Activated CD8-positive, alpha-beta memory T cell treated with anti-CD3 and anti-CD28 coated beads for 1 hour (primary cell): ENCODE measurements at places on chromosomes 12 and 14.

DNA sequence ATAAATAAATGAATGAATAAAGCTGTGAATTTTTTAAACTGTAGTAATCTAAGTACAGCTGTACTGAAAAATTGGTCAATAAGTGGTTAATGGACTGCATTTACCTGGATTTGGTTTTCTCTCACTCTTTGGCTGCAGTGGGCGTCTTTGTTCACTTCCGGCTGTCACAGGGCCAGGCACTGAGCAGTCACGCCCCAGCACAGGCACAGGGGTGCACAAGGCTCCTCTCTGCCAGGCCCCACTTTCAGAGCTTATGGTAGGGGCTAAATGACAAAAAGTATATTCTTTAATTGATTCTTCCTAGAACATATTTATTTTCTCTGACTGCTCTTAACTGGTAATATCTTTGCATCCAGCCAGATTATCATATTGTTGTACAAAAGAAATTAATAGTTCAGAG lies 70.6 kb upstream of the DYNC1H1 start:
- DNase-seq = no peak

GRCh38 chr14:94382099-94382715 lies 6.2 kb downstream of the SERPINA1 start:
- DNase-seq = no peak

- DNase-seq = no peak
Observed at GRCh38 chr12:23222801-23223200, 597.8 kb downstream of the ETNK1 start.

DNA sequence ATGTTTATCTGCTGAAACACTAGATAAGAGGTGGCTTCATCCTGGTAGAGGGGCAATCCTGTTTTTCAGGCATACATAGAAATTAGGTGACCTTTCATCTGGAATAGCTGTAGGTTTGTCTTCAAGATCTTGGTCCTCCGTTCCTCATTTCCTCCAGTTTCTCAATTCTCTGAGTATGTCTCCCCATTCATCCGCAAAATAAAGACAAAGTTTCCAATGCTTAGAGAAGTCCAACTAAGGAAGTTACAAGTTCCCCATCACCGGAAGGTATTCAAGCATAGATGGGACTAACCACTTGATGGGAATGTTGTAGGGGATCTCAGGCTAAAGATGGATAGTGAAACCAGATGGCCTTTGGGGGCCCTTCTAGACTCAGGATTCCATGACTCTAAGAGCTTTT lies 34.3 kb downstream of the ERG28 start:
- DNase-seq = no peak

GRCh38 chr14:38611928-38612327 lies 356.0 kb upstream of the CLEC14A start:
- DNase-seq = no peak

GRCh38 chr14:97185186-97185585 lies 388.0 kb downstream of the VRK1 start:
- DNase-seq = no peak

GRCh38 chr14:89241934-89242651 lies 174.9 kb downstream of the FOXN3 start:
- DNase-seq = no peak

- DNase-seq = no peak
Observed at GRCh38 chr12:7859552-7859951, 13.2 kb downstream of the SLC2A14 start.

DNA sequence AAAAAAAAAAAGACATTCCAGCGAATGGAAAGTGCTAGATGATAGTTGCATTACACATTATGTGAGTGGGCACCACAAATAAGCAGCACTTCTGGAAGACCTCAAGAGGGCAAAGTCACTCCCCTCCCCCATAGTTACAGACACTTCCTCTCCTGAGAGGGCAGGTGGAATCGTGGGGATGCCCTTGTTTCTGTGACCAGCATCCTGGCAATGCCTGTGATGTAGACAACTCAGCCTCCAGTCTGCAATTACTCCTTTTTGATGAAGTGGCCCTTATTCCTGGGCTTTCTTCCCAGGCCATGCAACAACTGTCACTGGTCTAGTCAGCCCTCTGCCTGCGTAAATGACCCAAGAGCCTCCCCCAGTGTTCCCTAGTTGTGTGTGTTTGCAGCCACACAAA lies 104.8 kb downstream of the VRK1 start:
- no peak for DNase-seq

DNA sequence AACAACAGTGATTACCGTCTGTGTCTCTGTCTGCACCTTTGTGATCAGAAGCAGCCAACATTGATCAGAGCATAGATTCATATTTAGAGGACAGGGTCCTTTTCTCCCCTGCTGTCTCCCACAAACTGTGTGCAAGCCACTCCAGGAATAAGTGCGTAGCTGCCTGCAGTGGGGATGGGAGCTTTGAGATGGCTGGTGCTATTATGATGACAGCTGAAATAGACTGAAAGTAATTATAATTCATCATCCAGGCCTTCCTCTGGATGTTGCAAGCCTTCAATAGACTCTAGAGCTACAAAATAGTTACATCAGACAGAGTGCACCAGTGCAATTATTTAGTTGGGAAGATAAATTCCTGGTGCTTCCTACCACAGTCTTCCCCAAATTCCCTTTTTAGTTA lies 68.1 kb downstream of the BORCS5 start:
- DNase-seq = no peak

GRCh38 chr12:67052981-67053380 lies 216.2 kb upstream of the CAND1 start:
- DNase-seq = no peak

DNA sequence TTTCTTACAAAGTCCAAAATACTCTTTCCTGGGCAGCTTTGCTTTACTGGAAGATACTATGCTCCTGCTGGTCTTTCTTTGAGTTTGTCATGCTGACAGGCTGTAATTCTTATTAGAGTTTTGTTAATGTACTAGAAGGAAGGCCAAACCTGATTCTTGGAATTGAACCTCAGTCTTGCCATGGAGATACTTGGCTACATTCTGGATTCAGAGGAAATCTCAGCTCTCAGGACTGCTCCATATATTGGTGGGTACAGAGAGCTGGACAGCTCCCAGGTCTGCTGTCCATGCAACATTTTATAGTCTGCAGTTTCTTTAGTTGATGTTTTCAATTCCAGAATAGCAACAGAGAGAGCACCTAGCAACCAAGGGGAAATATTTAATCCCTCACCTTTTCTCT lies 363.1 kb upstream of the STXBP6 start:
- no peak for DNase-seq

DNA sequence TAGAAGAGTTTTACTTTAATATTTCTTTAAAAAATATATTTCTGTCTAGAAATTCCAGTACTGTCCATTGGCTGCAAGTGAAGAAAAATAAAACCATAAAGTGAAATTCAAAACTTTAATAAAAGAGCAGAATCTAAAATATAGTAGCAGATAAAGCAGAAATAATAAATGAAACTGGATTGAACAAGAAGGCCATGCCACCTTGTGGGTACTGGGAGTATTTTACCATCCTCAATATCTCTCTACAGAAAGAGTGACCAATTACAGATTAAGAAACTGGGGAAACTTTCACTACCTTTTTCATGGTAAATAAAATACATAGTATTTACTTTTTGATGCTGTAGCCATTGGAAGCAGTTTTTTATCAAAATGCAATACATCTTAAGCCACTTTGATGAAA lies 220.5 kb downstream of the BCAT1 start:
- DNase-seq = no peak

- no peak for DNase-seq
Observed at GRCh38 chr12:119157528-119157927, 21.2 kb upstream of the HSPB8 start.

- DNase-seq = no peak
Observed at GRCh38 chr14:76780875-76781647, 19.8 kb downstream of the VASH1 start.
